ENCODE measurements at places on chromosomes 4 and X.

- DNase-seq = no peak
Observed at GRCh38 chr4:100147198-100147597, 43.1 kb downstream of the DDIT4L start.

GRCh38 chr4:108878806-108879205 lies 116.0 kb upstream of the ETNPPL start:
- no peak for DNase-seq

DNA sequence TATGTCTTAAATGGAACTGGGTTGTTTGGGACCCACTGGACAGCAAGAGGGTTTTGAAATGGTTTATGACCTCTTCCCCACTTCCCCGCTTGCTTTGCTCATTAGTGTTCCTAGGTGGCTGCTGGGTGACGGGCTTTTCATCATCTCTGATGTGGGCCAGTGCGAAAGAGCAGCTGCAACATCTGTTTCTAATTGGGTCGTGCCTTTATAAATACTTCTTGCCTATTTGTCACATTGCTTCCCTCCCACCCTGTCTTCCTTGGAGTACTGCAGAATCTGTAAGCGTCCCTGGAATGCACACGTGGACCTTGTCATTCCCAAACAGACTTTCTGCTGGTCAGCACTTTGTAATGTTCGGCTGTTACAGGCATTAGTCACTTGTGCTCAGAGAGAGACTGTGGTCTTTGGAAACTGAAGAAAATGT lies 35.2 kb downstream of the SEPTIN11 start:
- DNase-seq = no peak

GRCh38 chr4:63459329-63459728 lies 949.9 kb downstream of the TECRL start:
- no peak for DNase-seq

DNA sequence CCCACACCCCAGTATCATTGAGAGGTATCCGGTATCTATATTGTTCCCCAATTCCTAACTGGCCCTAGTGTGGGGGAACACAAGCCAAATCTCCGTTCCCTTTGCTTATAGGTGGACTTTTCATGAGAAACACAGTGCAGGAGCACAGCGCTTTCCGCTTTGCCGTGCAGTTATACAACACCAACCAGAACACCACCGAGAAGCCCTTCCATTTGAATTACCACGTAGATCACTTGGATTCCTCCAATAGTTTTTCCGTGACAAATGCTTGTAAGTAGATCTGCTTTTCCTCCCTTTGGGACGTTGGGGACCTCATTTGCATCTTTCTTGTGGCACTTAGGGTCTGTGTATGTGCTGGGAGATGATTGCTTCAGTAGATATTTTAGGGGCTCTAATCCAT lies 1.6 kb downstream of the GRIA3 start:
- DNase-seq = no peak

GRCh38 chr4:179415037-179415846 lies 1973.0 kb upstream of the AGA start:
- no peak for DNase-seq

- no peak for DNase-seq
Observed at GRCh38 chr4:43394976-43395375, 502.5 kb downstream of the GRXCR1 start.

DNA sequence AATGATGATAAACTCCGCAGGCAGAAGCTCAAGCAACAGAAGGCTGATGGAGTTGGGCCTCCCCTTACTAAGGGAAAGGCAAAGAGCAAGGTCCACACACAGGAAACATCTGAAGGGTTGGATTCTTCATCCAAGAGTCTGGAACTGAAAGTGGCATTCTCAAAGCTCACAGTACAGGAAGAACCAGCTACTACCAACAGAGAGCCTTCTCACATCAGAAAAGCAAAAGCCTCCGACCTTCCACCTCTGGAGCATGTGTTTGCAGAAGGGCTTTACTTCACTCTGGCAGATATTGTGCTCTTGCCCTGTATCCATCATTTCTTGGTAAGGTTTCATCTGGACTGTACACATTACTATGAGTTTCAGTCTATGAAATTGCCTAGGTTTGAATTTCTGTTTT lies 10.6 kb downstream of the GSTCD start:
- DNase-seq = no peak

DNA sequence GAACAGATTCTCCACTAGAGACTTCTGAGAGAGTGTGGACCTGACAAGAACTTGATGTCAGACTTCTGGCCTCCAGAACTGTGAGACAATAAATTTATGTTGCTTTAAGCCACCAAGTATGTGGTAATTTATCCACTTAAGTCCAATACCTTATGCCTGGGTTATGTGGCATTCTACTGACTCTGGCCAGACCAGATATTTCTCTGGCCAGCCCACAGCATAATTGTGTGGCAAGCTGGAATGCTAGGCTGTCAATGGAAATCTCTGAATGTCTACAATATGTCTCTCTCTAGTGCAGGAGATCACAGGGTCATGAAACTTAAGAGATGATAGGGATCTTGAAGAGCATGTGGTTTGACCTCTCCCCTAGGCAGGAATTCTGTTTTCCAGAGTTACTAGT lies 251.0 kb downstream of the ZNF674 start:
- no peak for DNase-seq

DNA sequence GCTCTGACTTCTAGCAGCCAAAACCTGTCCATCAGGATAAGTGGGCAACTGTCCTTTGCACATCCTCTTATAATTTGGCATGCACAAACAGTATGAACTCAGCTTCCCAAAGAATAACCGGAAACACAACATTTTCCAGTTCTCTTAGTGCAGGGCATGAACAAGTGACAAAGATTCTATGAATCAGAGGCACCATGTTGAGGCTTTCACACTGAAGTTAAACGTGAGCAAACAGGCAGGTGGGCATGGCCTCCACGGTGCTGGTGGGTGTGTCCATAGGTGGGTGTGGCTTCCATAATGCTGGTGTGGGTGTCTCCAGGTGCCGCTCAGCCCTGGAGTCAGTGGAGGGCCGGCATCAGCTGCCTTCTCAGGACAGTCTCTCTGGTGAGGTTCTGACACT lies 196.5 kb downstream of the SMIM20 start:
- DNase-seq = no peak

DNA sequence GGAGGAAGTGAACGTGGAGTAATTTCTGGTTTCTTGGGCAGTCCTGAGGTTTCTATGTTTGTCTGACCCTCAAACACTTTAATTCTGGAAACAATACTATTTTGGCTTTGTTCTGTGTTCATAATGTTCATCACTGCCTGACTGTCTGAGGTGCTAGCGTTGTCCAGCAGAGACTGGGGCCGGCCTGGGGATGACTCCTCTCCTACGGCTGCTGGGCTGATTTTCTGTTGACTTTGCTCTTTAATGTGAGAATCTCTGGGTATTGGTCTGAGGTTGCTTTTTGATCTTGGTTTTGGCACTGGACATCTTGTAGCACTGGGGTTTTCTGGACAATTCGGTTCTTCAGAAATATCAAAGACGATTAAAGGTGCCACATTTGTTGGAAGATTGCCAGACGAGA lies 75.8 kb downstream of the RPS3A start:
- no peak for DNase-seq

DNA sequence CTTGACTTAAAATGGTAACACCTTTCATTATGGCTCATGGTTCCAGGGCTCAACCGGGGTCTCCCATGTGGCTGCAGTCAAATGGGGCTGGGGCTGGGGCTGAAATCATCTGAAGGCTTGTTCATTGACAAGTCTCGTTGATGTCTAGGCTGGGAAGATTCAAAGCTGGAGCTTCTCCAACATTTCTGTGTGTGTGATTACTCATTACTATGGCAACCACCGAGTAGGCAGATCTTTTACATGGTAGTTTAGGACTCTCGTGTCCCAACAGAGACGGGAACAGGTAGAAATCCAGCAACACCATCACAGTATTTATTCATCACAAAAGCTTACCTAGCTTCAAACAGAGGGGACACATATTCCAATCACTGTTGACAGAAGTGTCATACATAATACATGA lies 7.8 kb downstream of the YTHDC1 start:
- no peak for DNase-seq

DNA sequence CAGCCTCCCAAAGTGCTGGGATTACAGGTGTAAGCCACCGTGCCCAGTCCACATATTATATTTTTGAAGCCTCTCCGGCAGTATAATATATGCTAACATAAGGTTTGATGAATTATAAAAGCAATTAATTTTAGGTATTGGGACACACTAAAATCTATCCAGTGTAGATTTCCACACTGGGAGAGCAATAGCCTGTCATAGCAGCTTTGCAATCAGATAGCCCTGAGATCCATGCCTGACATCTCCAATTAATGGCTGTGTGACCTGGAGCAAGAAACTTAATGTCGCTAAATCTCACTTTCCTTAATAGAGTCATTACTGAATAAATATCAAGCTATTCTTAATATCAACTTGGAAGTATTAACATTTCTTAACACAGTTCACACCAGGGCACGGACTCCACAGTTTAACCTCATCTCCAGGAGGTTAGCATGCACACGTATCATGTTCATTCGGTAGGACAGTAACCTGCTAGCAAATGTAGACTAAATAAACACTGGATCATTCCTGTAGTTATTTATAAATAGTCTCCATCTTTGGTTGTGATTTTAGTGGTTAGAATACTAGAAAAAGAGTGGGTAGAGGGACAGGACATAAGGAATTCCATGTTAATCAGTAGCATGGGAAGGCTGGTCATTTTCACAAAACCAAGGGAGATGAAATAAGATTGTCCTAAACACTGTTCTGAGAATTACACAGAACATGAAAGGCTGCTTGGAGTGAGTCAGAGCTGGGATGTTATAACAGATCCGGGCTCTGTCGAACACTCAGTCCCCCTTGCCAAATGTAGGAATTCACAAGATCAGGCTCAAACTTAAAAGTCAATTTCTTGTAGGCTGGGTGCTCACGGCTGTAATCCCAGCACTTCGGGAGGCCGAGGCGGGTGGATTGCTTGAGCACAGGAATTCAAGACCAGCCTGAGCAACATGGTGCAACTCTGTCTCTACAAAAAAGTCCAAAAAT lies 254.7 kb downstream of the PALLD start:
- DNase-seq = no peak

GRCh38 chr4:189198624-189199023 lies 742.0 kb upstream of the FRG1 start:
- no peak for DNase-seq

- DNase-seq = no peak
Observed at GRCh38 chr4:113725963-113726362, 35.6 kb downstream of the CAMK2D start.

GRCh38 chrX:39788521-39788920 lies 309.2 kb downstream of the BCOR start:
- DNase-seq = no peak

- DNase-seq = no peak
Observed at GRCh38 chr4:21901831-21902230, 46.7 kb downstream of the KCNIP4 start.

DNA sequence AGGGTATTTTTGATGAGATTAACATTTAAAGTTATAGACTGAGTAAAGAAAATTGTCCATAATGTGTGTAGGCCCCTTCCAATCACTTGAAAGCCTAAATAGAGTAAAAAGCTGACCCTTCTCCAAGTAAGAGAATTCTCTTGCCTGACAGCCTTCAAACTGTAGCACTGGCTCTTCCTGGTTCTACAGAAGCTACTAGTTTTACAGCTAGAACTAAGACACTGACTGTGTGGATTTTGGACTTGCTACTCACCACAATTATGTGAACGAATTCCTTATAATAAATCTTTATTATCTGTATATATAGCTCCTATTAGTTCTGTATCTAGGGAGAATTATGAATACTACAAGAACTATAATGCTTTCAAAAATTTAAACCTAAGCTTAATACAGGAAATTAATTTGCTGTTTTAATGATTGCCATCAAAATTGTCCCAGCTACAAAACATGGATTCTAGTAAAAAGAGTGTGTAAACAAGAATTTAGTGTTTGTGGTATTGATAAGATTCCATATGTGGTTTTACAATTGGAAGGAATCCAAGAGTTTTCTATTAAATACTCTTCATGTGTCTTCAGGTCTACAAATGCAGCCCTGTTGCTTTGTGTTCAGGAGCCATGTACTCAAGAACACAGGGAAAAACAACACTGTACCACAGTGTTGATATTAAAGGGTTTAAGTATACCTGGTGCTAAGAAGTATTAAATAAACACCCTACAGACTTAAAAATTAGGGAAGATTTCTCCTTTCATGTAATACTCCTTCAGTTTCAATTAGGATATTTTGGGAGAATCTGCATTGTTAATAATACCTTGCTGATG lies 366.5 kb downstream of the CXXC4 start:
- no peak for DNase-seq

DNA sequence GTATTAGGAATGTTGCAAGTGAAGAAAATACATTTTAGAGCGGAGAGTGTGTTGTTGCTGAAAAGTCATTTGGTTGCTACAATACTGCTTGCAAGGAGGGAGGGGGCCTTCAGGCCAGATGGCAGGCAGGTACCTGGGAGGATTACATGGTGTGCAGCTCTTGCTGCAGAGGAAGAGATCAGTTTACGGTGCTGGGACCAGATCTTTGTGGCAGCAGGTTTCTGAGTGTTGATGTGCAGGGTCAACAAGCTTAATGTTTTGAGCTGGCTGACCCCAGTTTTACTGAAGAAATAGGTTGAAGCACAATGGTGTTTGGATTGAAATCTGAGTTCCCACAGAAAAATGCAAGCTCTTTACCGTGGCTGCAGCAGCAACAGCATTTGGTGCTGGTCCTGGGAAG lies 96.4 kb upstream of the DDIT4L start:
- no peak for DNase-seq

DNA sequence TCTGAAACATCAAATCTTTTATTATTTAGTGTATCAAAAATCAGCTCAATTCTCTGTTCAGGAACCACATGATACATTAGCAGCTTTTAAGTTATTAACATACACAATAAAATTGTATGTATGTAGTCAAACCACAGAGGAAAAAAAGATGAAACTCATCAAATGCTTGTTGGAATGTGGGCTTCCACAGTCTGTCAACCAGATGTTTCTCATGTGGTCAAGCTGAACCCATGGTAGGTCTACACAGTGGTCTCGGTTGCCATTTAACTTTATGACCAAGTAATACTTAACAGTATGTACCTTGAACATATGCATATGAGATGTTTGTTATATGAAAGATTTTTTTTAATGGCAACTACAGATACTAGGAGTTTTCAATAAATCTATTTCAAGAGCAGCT lies 427.8 kb downstream of the IL15 start:
- DNase-seq = no peak

GRCh38 chrX:124940531-124940930 lies 379.1 kb upstream of the TEX13C start:
- DNase-seq = no peak

DNA sequence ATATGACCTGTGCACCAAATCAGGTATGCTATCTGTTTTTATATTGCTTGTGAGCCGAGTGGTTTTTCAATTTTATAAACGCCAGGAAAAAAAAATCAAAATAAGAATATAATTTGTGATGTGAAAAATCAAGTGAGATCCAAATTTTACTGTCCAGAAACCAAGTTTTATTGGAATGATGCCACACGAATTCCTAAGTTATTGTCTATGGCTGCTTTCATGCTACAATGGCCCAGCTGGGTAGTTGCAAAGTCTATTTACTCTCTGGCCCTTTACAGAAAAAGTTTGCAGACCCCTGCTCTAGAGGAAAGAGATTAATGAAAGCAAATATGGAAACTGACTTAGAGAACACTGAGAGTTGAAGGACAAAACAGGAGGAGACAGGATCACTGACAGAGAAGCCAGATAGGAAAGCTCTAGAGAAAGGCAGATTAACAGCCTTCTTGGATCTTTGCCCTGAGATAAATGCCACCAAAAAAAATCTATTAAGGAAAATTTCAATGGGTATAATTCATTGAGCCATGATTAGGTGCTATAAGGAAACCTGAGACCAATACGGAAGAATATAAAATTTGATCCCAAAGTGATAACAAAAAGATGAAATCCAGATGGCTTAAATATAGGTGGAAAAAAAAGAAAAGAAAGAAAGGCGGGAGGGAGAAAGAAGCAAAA lies 29.8 kb downstream of the PRSS12 start:
- DNase-seq = no peak
